ENCODE measurements at places on chromosomes 7 and 10.

- no peak for DNase-seq
These were observed 64.4 kb downstream of the SUGCT start for GRCh38 chr7:40199076-40199802.

DNA sequence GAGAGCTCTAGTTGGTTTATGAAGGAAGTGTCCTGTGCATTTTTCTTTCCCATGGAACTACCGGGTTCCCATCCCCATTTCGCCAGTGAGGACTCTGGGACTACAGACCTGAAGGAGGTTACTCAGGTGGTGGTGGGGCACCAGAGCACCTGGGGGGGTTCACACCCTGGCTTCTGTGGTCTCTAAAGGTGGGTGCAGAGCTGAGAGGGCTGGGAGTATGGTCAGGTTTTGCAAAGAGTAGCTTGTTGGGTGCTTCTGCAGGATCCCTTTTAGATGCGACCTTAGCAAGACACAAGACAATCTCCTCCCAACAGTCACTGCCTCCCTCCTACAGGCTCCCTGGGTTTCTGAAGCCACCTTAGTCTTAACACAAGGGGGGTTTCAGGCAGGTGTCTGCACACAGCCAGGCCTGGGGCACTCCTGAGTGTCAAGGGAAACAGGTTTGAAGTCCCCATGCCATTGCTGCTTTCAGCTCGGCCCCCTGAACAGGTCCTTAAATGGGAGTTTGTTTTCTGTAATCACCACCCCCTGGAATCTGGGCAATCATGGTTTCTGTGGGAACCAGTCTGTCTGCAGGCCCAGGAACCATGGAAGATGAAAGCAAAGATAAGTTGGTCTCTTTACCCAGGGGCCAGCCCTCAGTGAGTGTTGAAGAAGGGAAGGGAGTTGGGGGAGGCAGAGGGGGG, 9.9 kb upstream of the CXCL12 start:
- DNase-seq: no peak

- no peak for DNase-seq
These were observed 138.2 kb downstream of the ELMO1 start for GRCh38 chr7:37310327-37311080.

- no peak for DNase-seq
These were observed 1438.5 kb upstream of the CELF2 start for GRCh38 chr10:9579110-9579705.

- DNase-seq: no peak
These were observed 127.2 kb upstream of the SLC25A13 start for GRCh38 chr7:96449094-96449493.

DNA sequence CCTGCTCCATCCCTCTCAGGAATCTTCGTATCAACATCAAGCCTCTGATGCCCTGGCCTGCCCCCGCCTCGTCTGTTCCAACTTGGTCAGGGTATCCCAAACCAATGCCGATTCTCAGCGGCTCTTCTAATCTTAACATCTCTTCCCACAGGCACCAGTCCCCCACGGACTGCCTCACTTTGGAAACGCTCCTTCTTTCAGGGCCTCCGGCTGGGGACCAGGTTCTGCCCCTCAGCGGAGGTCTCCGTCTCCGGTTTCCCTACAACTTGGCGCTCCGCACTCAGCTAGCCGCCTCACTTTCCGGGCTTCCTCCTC, 488 bp downstream of the ABCF2 start:
- no peak for DNase-seq

DNA sequence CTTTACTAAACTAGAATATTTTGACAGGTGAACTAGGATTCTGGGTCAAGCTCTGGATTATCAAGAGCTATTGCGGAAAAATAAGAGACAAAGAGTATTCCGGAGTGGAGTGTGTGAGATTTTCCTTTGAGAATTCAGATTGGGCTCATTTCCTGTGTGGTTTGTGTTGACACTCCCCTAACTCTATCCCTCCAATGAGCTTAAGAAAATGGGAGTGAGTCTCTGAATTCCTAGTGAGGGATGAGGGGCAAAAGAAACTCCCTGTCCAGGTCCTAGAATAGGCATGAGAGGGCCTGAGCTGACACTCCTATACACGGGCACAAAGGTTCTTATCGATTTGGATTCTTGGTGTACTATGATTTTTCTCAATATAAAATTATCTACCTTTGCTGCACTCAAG, 10.2 kb downstream of the KLF14 start:
- no peak for DNase-seq

GRCh38 chr10:116082206-116082605, 190.8 kb downstream of the GFRA1 start:
- DNase-seq: no peak

GRCh38 chr7:6651851-6652445, 14.8 kb downstream of the ZNF316 start:
- no peak for DNase-seq

- DNase-seq: no peak
These were observed 78.8 kb downstream of the SND1 start for GRCh38 chr7:127730658-127731276.

- no peak for DNase-seq
These were observed 50.7 kb downstream of the TAS2R16 start for GRCh38 chr7:122944682-122945303.

DNA sequence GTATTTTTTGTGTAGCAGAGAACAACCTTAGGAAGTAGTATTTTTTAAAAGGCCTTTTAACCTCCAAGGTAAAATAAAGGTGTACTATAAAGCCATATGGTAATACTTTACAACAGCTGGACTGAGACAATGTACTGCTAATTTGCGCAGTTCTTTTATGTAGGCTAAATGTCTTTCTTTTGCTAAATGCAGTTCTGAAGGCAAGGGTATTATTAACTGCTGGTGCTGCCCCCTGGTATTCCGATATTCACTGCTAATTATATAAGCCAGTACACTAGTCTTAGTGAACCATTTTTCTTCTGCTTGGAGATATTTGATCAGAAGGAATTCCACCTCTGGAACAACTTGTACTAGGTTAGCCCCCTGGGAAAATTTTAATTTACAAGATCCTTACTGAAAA, 272.0 kb upstream of the FERD3L start:
- no peak for DNase-seq

DNA sequence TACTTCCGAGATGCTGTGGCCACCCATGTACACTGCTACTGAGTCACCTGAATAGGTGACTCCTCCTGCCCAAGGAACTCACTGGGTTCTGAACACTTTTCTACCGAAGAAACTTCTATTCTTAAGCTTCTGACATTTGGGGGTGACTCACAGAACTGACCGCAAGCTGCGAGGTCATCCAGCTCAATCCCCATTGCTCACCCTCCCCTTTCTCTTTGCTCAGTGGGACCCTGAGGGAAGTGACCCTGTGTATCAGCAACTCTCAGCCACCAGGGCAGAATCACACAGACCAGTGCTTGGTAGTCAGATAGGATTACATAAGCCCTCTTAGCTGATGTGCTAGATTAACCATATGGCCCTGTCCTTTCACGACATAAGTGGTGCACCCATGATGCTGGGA, 46.3 kb downstream of the INSYN2A start:
- no peak for DNase-seq

DNA sequence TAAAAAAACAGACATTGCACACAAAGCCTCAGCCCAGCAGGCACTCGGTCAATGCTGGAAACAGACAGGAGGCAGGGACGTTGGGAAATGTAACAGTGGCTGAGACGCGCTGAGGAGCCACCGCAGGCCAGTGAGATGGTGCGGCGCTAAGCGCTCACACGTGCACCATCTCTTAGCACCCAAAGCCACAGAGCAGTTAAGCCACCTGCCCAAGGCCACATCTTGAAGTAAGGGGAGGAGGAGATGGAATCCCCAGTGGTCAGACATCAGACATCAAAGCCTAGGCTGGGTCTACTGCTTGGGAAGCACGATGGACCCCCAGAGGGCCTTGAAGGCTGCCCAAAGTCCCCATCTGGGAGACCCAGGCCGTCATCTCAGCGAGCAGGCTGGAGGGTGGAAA, 15.6 kb downstream of the LAT2 start:
- no peak for DNase-seq

DNA sequence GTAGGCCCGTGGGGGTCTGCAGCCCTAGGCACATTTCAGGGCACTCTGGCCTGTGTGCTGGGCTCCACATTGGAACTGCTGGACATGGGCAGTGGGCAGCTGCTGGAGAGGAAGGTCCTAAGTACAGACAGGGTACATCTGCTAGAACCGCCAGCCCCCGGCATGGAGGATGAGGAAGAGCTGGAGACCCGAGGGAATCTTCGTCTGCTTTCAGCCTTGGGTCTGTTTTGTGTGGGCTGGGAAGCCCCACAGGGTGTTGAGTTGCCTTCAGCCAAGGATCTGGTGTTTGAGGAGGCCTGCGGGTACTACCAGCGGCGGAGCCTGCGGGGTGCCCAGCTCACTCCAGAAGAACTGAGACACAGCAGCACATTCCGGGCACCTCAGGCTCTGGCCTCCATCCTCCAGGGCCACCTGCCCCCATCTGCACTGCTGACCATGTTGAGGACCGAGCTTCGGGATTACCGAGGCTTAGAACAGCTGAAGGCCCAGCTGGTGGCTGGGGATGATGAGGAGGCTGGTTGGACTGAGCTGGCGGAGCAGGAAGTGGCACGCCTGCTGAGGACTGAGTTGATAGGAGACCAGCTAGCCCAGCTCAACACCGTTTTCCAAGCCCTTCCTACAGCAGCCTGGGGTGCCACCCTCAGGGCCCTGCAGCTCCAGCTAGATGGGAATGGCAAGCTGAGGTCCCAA, 1.4 kb downstream of the HPS6 start:
- no peak for DNase-seq

DNA sequence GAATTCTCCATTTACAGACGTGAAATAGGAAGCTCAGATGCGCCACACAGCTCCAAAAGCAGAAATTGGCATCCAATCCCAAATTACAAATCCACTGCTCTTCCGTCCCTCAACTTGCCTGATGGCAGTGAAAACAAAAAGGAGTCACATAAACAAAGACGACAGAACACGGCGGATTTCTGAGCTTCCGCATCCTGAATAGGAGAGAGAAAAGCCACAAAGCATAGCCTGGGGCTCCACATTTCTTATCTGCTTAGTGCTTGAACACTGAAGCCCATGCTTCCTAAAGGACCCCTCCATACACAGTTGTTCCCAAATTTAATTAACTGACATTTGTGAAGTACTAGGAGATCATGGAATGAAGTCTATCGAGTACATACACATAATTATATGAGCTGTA, 32.6 kb downstream of the BEND7 start:
- no peak for DNase-seq

DNA sequence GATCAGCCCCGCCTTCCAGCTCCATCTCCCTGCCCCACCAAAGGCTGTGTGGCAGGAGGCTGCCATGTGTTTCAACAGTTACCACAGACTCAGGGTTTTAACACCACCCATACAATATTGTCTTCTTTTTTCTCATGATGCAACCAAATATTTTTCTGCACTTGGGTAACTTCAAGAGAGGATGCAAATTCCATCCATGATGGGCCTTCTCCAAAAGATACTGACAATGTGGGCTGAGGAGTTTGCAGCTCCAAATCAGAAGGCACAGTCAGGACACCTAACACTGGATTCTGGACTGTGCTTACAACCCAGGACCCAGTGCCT, 347.9 kb downstream of the GRID1 start:
- no peak for DNase-seq

DNA sequence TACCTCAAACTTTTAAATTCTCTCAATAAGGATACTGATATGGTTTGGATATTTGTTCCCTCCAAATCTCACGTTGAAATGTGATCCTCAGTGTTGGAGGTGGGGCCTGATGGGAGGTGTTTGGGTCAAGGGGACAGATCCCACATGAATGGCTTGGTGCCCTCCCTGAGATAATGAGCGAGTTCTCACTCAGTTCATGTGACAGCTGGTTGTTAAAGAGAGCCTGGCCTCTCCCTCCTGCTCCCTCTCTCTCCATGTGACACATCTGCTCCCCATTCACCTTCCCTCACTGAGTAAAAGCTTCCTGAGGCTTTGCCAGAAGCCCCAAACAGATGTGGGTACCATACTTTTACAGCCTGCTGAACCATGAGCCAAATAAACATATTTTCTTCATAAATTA, 19.2 kb downstream of the ABCB4 start:
- no peak for DNase-seq

- DNase-seq: no peak
These were observed 42.9 kb upstream of the MET start for GRCh38 chr7:116629051-116629463.

DNA sequence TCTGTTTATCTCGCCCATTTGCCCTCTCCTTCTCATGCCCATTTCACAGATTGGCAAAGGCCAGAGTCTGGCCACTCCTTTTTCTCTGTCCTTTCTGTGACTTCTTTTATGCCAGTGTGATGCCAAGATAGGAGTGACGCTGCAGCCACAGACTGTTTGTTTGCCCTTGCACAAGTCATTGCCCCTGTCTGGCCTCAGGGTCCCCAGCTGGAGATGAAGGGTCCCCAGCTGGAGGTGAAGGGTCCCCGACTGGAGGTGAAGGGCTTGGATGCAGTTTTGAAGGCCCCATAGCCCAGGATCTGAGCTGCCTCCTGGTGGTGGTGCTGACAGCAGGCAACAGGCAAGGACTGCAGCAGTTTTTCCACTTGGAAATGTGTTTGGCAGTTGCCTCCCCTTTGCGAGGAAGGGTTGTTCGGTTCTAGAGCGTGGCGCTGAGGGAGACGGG, 50.8 kb upstream of the SLC29A3 start:
- DNase-seq: no peak

DNA sequence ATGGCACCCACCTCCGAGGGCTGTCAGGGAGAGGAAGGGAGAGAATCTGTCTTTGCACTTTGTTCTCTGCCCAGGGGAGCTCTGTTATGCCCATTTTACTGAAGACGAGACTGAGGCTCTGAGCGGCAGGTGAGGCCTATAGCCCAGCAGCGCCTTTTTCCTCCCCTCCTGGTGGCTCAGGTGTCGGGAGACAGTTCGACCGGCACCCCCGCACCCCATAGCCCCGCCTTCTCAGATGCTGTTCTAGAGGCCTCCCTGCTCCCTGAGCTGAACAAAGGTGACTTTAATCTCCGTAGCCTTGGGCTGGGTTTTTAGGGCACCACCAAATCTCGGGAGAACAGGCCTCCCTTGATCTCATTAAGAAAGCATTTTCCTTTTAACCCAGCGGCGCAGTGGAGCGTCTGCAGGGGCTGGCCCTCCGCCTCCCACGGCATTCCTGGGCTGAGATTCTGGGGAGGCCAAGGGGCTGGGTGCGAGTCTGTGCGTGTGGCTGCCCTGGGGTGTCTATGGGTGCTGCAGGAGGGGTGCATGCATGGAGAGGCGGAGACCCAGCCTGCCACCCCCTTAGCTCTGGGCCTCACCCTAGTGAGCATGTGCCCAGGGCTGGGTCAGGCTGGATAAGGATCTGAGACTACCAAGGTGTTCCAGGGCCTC, 3.3 kb downstream of the LFNG start:
- no peak for DNase-seq

GRCh38 chr7:12031186-12031585, 179.9 kb upstream of the TMEM106B start:
- no peak for DNase-seq

GRCh38 chr10:5604961-5605360, 61.4 kb downstream of the ASB13 start:
- DNase-seq: no peak

GRCh38 chr10:124701435-124701834, 42.7 kb downstream of the FAM53B start:
- no peak for DNase-seq

Data from NCI-H1092 (cell line).